Lower lobe of right lung (tissue), 2 donors: ENCODE measurements at places on chromosomes 6 and 20. TPM values are rescaled to one million over a fixed set of nuclear protein-coding genes. Genes with fewer than 3 reads are reported as not detected.

- no peak for DNase-seq
- H3K4me1 ChIP-seq = peaks cover 4% of the 10 kb centered on the region
- H3K27ac ChIP-seq = no peak overlapping the region
Observed at GRCh38 chr20:53838311-53838868, 232.0 kb downstream of the BCAS1 start.

The LGSN gene
- 1.7 TPM for total RNA-seq

GRCh38 chr6:156599366-156599765 is 177.8 kb upstream of the ARID1B start:
- H3K36me3 ChIP-seq = no peaks in the 10 kb centered on the region
- peak overlapping the region; percentile 51 for H3K27ac ChIP-seq
- H3K4me3 ChIP-seq = no peak overlapping the region
- DNase-seq = no peak

DNA sequence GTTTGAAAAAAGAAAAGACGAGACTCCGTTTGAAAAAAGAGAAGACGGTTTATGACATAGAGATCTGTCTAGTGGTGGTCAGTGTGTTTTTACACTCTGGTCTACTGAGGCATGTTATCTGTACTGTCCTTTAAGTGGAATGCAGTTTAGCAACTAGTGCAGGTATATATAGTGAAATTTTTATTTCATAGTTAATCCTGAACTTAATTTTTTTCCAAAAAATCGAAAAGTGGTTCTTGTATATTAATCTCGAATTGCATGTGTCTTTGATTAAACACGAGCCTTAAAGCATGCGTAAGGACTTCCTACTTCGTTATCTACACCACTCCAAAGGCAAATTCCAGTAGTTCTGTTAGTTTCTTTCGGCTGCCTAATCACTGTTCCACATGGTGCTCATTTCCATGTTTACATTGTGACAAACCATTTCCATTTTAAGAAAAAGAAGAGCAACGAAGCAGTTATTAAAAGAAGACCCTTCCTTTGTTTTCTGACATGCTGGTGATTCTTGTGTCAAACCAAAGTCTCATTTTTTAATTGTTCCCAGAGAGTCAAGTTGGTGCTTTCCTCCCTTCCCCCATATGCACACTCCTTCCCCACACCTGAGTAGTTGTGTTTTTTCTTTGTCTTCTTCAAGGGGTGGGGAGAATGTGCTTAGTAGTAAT is 2.3 kb downstream of the SNX9 start:
- no peak overlapping the region for H3K4me3 ChIP-seq
- no peak overlapping the region for H3K27ac ChIP-seq
- H3K36me3 ChIP-seq = no peaks in the 10 kb centered on the region
- peaks cover 12% of the 10 kb centered on the region for H3K27me3 ChIP-seq

The DLK2 gene
- 0.53 TPM for total RNA-seq

The FIG4 gene
- total RNA-seq = 44.5 TPM

- no peaks in the 10 kb centered on the region for H3K27me3 ChIP-seq
- no peak overlapping the region for H3K27ac ChIP-seq
- no peaks in the 10 kb centered on the region for H3K4me1 ChIP-seq
Observed at GRCh38 chr6:115902436-115902835, 158.3 kb downstream of the FRK start.

The BPIFB1 gene
- 263 TPM for total RNA-seq

DNA sequence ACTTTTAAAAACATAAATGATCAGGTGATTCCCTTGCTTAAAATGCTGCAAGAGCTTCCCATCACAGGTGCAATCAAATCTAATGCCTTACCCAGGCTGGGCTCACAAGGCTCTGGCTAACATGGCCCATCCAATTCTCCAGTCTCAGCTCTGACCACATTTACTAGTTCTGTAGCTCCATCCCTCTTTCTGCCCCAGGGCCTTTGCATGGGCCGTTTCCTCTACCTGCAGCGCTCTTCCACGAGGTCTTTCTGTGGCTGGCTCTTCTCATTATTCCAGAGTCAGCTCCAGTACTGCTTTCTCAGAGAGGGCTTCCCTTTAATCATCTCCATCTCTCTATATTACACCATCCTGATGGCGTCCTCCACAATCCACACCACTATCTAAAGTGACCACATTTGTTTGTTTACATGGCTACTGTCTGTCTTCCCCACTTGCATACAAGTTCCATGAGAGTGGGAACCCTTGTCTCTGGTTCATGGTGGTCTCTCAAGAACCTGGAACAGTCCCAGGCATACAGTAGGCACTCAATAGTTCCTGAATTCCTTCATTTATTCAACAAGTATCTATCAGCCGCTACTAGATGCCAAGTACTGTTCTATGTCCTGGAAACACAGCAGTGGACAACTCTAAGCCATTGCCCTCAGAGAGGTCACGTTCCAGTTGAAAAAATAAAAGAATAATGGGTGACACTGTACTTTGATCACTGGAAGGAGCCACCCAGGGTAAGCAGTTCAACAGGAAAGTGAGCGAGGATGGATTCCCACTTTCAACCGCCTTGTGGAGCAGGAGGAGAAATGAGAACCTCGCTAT is 12.6 kb downstream of the CYP24A1 start:
- no peaks in the 10 kb centered on the region for H3K4me1 ChIP-seq
- no peak for DNase-seq
- H3K27me3 ChIP-seq = peaks cover 11% of the 10 kb centered on the region
- H3K27ac ChIP-seq = no peak overlapping the region
- H3K36me3 ChIP-seq = no peaks in the 10 kb centered on the region

- H3K4me3 ChIP-seq = no peak overlapping the region
- H3K36me3 ChIP-seq = no peaks in the 10 kb centered on the region
- no peak overlapping the region for H3K27ac ChIP-seq
- no peaks in the 10 kb centered on the region for H3K27me3 ChIP-seq
Observed at GRCh38 chr6:24194978-24195700, 69.1 kb downstream of the NRSN1 start.

The VARS1 gene
- 44.1 TPM for total RNA-seq

GRCh38 chr6:34819571-34820480 is 27.9 kb downstream of the BLTP3A start:
- H3K4me1 ChIP-seq = peaks cover 30% of the 10 kb centered on the region
- peaks cover 34% of the 10 kb centered on the region for H3K36me3 ChIP-seq
- no peak overlapping the region for H3K4me3 ChIP-seq
- DNase-seq = no peak

The LIN28B gene
- total RNA-seq = not detected

- no peak overlapping the region for H3K4me3 ChIP-seq
- DNase-seq = no peak
- H3K4me1 ChIP-seq = peaks cover 74% of the 10 kb centered on the region
Observed at GRCh38 chr6:46909371-46909770, 12.4 kb downstream of the ADGRF5 start.

DNA sequence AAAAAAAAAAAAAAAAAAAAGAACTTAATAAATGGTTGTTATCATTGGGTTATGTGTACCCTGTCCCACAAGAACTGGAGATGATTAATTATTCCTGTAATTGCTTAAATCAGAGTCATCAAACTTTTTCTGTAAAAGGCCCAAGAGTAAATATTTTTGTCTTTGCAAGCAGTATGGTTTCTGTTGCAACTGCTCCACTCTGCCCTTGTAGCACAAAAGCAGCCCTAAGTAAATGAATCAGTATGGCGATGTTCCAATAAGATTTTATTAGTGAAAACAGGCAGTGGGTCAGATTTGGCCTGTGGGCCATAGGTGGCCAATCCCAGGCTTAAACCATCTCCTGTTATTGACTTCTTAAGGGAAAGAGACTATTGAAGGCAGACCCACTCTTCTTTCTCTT is 252.7 kb downstream of the TSHZ2 start:
- no peak for DNase-seq
- no peak overlapping the region for H3K4me3 ChIP-seq
- H3K36me3 ChIP-seq = no peaks in the 10 kb centered on the region
- H3K27me3 ChIP-seq = no peaks in the 10 kb centered on the region

DNA sequence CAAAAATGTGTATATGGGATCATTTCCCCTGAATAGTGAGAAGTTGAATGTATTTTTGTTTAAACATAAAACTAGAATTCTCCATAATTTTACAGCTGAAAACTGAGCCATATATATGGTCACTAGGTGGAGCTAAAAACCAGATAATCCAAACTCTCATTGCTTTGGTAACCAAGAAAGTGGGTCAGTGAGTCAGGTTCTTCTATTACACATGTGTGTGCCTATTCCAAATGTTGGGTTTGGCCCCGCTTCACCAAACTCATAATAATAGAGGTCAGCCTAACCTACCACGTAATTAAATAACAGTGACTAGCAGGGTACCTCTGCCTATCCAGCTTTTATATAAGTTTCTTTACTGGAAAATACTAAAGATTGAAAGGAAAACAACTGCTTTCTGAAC is 19.3 kb upstream of the RNGTT start:
- H3K27ac ChIP-seq = no peak overlapping the region
- no peaks in the 10 kb centered on the region for H3K27me3 ChIP-seq
- peaks cover 6% of the 10 kb centered on the region for H3K4me1 ChIP-seq

The FAXC gene
- 4.3 TPM for total RNA-seq

The BRD2 gene
- total RNA-seq = 173 TPM

DNA sequence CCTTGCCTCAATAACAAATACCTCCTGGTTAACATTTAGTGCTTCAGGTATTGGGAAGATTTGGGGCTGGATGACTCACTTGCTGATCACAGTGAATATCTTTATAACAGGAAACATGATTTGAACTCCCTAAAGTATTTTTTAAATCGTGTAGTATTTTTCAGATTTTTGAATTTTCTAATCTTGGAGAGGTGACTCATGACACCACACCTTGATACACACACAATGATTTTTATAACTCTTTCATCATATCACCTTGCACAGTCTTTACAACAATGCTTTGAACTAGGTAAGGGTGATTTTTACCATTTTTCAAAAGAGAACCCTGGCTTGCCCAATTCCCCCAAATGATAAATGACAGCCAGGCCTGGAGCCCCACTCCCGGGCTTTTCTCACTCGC is 273.5 kb downstream of the UST start:
- no peak for DNase-seq
- no peak overlapping the region for H3K27ac ChIP-seq

The LSM14B gene
- total RNA-seq = 36.8 TPM

- H3K27me3 ChIP-seq = peaks cover 16% of the 10 kb centered on the region
- H3K4me1 ChIP-seq = no peaks in the 10 kb centered on the region
- no peak overlapping the region for H3K27ac ChIP-seq
- H3K4me3 ChIP-seq = no peak overlapping the region
- no peaks in the 10 kb centered on the region for H3K36me3 ChIP-seq
Observed at GRCh38 chr6:70998148-70998547, 41.3 kb upstream of the B3GAT2 start.

- no peak overlapping the region for H3K27ac ChIP-seq
- H3K36me3 ChIP-seq = no peaks in the 10 kb centered on the region
- no peaks in the 10 kb centered on the region for H3K27me3 ChIP-seq
- no peak for DNase-seq
- H3K4me1 ChIP-seq = no peaks in the 10 kb centered on the region
Observed at GRCh38 chr6:154197196-154197860, 158.3 kb downstream of the OPRM1 start.

GRCh38 chr20:53159160-53159559 is 187.0 kb downstream of the TSHZ2 start:
- no peak for DNase-seq
- no peak overlapping the region for H3K4me3 ChIP-seq
- no peak overlapping the region for H3K27ac ChIP-seq
- no peaks in the 10 kb centered on the region for H3K4me1 ChIP-seq
- H3K36me3 ChIP-seq = no peaks in the 10 kb centered on the region

DNA sequence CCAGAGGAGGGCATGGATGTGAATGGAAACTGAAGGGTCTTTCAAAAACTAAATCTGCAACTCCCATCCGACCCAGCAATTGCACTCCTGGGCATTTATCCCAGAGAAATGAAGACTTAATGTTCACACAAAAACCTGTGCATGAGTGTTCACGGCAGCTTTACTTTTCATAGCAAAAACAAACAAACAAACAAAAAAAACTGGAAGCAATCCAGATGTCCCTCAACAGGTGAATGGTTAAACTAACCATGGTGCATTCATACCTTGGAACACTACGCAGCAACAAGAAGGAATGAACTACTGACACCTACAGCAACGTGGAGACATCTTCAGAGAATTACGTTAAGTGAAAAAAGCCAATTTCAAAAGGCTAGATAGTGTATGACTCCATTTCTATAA is 32.2 kb downstream of the PMEPA1 start:
- no peak for DNase-seq
- H3K4me1 ChIP-seq = peaks cover 23% of the 10 kb centered on the region
- no peaks in the 10 kb centered on the region for H3K36me3 ChIP-seq
- H3K27ac ChIP-seq = no peak overlapping the region
- no peak overlapping the region for H3K4me3 ChIP-seq

GRCh38 chr6:163840880-163841279 is 426.4 kb downstream of the QKI start:
- no peaks in the 10 kb centered on the region for H3K27me3 ChIP-seq
- no peaks in the 10 kb centered on the region for H3K36me3 ChIP-seq
- H3K4me3 ChIP-seq = no peak overlapping the region
- no peak overlapping the region for H3K27ac ChIP-seq

- no peak overlapping the region for H3K27ac ChIP-seq
- peaks cover 65% of the 10 kb centered on the region for H3K27me3 ChIP-seq
- no peaks in the 10 kb centered on the region for H3K4me1 ChIP-seq
- DNase-seq = no peak
- H3K36me3 ChIP-seq = no peaks in the 10 kb centered on the region
Observed at GRCh38 chr6:44289726-44290260, 19.5 kb downstream of the TMEM151B start.

GRCh38 chr6:130482645-130483390 is 117.0 kb downstream of the TMEM200A start:
- H3K4me1 ChIP-seq = no peaks in the 10 kb centered on the region
- H3K27ac ChIP-seq = no peak overlapping the region
- H3K4me3 ChIP-seq = no peak overlapping the region
- no peaks in the 10 kb centered on the region for H3K27me3 ChIP-seq

The BIRC7 gene
- 15.9 TPM for total RNA-seq

The CYP21A2 gene
- total RNA-seq = 1.1 TPM

The RIN2 gene
- total RNA-seq = 101 TPM

DNA sequence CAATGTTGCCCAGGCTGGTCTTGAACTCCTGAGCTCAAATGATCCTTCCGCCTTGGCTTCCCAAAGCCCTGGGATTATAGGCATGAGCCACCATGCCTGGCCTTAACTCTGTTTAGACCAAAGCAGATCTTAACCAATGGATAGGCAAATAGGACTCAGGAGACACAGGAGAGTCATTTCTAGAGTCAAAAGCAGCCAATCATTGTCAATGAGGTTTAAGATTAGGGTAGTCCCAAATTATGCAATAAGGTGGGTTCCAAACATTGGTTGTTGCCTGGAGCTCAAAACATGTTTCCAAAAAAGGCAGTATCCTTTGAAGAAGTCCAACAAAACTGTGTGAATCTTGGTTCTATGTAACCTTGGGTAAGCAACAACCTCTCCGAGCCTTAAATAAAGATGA is 95.7 kb upstream of the JARID2 start:
- no peak overlapping the region for H3K4me3 ChIP-seq
- no peak for DNase-seq
- H3K4me1 ChIP-seq = no peaks in the 10 kb centered on the region
- no peaks in the 10 kb centered on the region for H3K36me3 ChIP-seq
